Kidney (tissue), 22 donors: ENCODE measurements at places on chromosomes 6 and 20. TPM values are rescaled to one million over a fixed set of nuclear protein-coding genes. Genes with fewer than 3 reads are reported as not detected.

Gene SLC22A23
- 5.3 TPM for total RNA-seq

Gene ADTRP
- 2.7 TPM for total RNA-seq

Gene TGM2
- 611 TPM for total RNA-seq

Gene BNIP5
- 0.44 TPM for total RNA-seq

Gene SPINT4
- not detected for total RNA-seq

Gene KIAA1755
- 5.1 TPM for total RNA-seq

Gene RFX6
- not detected for total RNA-seq

Gene HSPA1L
- 1.7 TPM for total RNA-seq

Gene TCF15
- total RNA-seq = 0.63 TPM

Gene RAD21L1
- total RNA-seq = not detected

Gene GMPR
- total RNA-seq = 51.4 TPM
